ENCODE measurements at places on chromosomes 5 and 9.

DNA sequence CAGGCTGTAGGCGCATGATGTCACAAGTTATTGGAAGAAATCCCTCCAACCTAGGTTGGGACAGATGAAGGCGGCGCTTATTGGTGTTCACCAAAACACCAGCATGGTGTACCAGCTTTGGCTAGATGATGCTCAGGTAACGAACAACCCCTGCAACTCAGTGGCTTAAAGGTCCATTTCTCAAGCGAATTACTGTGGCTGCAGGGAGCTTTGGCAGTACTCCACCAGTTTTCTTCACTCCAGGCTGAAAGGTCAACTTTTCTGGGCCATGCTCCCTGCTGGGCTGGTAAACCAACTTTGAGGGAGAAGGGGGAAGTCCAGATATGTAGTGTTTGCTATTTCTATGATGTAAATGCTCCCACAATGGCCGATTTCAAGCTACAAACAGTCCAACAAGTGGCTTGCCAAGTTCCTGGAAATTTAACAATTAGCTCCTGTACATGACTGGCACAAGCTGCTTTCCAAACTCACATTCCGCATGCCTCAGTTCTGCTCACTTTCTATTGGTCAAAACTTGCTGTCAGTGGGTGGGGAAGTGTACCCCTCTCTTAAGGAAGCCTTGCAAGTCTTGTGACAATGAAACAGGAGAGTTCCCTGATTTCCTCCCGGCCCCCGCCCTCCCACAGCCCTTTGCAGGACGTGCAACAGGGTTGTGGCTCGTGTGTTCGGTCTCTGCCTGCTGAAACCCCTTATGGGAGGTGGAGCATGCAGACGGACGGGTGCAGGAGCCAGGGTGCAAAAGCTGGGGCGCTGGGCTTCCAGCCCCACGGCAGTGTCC is 588 bp upstream of the ZBED3 start:
- peak; percentile 42 for DNase-seq

DNA sequence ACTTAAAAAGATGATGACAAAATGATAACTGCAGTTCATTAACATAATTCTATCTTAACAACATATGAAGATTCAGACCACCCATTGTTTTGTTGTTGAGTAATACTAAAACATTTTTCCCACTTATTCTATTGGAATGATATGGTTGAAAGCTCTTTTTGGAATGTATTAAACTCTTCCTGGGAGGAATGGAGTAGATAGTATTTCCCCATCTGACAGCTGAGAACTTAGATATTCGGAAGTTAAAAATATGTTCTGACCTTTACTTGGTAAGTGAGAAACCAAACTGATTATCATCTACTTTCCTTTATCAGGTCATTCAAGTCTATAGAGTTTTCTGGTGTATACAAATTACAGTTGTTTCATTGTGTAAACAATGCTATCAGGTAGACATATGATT is 452.9 kb downstream of the CSNK1G3 start:
- DNase-seq = no peak

GRCh38 chr5:25006734-25007133 is 362.0 kb upstream of the CDH10 start:
- peak; percentile 42 for DNase-seq

DNA sequence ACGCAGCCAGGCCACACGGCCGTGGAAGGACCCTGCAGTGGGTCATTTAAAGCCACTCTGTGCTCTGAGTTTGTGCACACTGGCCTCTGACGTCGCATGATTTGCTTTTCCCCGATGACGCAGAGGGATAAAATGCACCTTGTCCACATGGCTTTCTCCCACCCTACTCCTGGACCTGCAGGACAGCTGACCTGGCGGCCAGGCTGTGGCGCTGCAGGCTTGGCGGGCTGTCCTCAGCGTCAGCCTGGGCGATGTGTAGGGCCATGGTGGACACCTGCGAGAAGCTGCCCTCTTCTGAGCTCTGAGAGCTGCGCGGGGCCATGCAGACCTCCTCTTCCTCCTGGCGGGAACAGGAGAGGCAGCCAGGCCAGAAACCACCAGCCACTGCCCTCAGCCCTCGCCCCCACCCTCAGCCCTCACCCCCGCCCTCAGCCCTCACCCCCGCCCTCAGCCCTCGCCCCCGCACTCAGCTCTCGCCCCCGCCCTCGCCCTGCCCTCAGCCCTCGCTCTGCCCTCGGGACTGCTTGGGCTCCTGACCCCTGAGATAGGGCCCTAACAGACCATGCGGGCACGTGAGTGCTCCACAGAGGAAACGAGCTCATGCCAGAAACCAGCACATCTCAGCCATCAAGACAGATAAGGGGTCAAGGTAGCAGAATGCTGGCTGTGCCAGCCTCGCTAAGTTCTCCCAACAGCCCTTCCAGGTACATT is 20.0 kb upstream of the SCGB3A1 start:
- no peak for DNase-seq

DNA sequence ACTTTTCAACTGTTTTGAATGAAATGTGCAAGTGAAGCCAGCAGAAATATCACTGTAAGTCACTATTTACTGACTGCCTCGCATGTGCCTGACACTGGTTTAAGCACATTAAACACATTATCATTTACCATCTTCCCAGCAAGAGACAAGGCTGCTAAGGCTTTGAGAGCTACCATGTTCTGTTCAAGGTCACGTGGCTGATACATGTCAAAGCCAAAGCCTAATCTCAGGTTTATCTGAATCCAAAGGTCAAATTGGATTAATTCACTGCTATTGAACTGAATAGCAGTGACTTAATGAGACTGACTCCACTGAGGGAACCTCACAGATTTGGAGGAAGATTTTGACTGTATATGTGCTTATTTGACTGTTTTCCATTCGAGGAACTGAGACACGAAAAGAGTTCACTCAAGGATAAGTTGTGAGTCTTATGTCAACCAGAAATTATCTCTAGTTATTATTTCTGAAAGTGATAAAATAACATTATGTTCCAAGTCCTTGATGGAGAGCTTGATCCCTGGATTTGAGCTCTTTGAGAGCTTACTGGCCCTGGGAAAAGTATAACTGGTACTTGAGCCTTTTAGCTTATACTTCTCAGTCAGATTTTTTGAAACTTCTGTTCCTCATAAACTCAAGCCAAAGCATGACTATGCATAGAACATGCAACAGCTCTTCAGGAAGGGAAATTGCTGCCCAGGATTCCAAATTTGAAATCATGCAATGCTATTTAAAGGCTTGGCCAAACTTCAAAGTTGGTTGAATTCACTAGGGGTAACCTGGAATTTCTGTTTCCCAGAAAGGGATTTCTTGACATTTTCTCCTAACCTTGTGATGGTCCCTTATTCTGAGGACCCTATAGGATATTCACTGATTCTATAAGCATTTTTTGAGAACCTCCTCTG is 23.4 kb upstream of the ARHGAP26 start:
- no peak for DNase-seq

GRCh38 chr5:171627936-171628632 is 157.5 kb upstream of the SMIM23 start:
- DNase-seq = no peak

DNA sequence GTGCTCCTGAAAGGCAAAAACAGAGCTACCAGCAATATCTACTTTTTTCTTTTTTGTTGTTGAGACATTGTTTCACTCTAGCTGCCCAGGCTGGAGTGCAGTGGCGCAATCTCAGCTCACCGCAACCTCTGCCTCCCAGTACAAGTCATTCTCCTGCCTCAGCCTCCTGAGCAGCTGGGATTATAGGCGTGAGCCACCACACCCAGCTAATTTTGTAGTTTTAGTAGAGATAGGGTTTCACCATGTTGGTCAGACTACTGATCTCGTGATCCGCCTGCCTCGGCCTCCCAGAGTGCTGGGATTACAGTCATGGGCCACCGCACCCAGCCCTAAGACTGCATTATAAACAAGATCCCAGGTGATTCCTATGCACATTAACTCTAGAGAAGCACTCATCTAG is 17.0 kb downstream of the PLPP1 start:
- no peak for DNase-seq

DNA sequence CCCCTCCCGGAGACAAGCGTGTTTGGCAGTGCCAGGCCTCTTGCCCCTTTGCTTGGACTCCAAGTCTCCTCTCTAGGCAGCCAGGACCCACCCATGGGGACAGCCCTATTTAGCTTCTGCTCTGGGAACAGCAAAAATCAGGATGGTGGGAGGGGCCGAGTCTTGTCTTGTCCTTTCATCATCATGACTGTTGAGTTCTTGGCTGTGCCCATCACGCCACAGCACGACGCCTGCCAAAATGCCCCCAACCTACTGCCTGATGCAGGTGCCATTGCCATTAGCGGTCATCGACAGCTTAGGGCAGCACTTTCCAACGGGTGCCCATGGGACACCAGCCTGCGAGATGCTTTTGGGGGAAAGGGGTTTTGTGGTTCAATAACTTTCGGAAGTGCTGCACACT is 18.9 kb downstream of the PLPP7 start:
- DNase-seq = no peak

DNA sequence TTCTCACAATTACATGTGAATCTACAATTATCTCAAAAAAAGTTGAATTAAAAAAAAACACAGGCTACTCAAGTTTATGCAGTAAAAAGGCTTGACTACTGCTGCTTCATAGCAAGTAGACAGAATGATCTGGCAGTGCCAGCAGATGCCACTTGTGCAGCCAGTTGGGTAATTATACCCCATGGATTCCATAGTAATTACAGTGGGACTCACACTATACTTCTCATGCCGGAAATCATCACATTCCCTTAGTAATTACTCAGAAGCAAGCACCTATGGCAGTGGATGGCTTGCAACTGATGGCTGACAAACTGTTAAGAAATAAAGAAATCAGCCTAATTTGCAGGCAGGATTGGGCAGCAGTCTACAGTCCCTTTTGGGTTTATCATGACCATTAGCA is 463.2 kb upstream of the KLF4 start:
- DNase-seq = no peak

GRCh38 chr5:108459769-108460168 is 77.9 kb upstream of the FBXL17 start:
- DNase-seq = no peak

GRCh38 chr5:34621277-34622097 is 34.6 kb upstream of the RAI14 start:
- DNase-seq = no peak

DNA sequence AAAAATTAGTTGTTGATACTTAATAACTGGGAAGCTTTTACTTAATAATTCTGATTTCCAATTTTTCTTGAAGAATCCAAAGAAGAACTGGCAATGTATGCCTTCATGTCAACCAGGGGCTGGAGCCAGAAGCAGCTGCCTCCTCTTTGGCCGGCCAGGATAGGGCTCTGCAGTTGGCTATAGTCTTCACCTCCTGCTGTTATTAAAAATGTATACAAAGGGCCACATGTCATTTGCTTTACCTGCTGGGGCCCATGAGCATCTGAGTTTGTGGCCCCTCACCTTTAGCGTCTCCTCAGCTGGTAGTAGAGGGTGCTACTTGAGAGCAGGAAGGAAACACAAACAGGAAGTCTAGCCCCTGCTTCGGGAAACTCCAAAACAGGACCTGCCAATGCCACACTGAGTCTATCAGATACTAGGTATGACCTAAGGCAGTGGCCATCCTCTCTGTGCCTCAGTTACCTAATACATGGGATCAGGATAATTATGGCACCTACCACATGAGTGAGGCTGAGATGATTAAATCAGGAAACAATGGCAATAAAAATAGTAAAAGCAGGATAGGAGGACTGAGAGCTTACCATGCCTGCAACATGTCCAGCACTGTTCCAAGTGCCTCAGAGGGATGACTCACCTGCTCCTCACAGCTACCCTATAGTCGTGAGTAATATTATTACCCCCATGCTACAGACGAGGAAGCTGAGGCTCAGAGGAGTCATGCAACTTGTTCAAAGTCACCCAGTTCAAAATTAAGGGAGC is 21.3 kb downstream of the CCDC69 start:
- DNase-seq = no peak

DNA sequence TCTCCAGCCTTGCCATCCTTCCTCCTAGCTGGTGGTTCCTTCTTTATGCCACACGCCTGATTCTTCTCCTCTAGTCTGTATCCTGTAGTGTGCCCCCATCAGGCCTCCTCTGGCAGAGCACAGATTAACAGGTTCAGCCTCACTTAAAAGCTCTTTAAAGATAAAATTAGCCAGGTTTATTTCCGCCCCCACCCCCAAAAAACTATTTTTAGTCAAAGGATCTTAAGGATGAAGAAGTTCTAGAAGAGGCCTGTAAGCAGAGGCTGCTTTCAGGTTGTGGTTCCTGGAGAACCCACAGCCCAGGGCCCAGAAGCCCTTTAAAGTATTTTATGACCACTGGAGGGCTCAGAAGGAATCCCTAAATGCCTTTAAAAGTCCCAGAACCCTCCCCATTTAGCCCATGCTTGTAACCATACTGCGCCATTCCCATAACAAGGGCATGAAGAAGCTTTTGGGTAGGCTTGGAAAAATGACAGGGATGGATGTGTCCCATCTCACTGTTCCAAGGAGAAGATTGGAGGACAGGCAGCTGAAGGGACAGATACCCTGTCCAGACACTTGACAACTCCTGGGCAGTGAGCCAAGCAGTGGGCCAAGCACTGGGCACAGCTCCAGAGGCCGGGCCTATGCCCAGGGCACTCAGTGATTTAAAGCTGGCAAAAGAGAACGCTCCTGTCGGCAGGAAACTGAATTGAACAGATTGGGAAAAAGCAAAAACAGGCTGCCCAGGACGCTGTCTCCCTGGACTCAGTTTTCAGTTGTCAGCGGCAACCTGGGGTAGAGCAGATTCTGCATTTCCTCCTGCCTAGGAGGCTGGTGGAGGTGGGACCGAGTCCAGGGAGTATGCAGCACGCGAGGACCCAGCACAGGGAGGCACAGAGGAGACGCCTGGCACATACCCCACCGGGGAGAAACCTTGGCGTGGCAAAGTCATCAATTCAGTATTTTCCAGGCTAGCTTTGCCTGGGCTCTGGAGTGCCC is 106.3 kb upstream of the SSBP2 start:
- peak; percentile 71 for DNase-seq

DNA sequence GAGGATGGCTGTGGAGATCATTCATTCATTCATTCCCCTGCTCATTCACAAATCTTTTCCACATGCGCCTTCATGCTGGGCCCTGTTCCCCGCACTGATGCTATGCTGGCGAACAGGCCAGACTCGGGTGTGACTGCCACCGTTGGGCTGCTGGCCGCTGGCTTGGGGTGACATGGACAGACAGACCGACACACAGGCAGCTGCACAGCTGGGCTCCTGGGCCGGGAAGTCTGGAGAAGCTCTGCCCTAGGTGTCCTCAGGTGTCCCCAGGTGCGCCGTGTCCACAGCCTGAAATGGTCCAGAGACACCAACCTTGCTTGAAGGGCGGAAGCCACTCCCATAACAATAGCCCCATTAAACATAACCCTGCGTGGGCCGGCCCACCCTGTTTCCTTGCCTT is 35.0 kb upstream of the BARHL1 start:
- DNase-seq = no peak

DNA sequence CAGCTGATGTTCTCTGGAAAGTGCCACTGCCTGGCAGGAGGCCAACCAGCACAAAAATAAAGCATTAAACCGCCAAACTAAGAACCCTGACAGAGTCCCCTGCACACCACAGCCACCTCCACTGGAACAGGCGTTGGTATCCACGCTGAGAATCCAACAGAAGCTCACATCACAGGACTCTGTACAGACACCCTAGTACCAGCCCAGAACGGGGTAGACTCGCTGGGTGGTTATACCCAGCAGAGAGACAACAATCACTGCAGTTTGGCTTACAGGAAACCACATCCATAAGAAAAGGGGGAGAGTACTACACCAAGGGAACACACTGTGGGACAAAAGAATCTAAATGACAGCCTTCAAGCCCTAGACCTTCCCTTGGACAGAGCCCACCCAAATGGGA is 15.0 kb upstream of the POU5F2 start:
- DNase-seq = no peak

GRCh38 chr5:6632324-6632887 is 438 bp downstream of the NSUN2 start:
- DNase-seq = peak; percentile 38

GRCh38 chr5:125226825-125227224 is 480.4 kb upstream of the ZNF608 start:
- DNase-seq = no peak

GRCh38 chr9:22026696-22027095 is 17.6 kb upstream of the CDKN2B start:
- DNase-seq = no peak
